ENCODE measurements at places on chromosomes 12 and 14.

GRCh38 chr14:88005978-88006851 is 1.3 kb downstream of the GPR65 start:
- DNase-seq, result no peak

- no peak for DNase-seq
Measured at GRCh38 chr14:65079768-65080167, 22.5 kb downstream of the MAX start.

DNA sequence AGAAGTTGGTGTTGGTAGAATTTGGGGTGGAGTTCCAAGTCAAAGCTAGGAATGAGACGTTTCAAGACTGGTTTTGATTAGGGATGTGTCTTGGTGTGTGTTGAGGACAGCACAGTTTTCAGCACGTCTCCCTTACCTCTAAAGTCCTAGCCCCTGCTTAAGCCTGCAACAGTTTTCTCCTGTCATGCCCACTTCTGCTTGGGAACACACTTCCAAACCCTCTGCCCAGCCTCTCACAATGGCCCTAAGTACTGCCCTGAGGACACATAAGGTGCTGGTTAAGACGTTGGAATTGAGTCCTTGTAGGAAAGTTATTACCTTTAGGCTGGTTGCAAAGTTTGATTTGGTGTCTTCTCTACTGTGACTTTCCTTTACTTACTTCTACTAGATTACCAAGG is 710 bp upstream of the BMAL2 start:
- DNase-seq, result no peak

GRCh38 chr12:67790660-67791059 is 142.1 kb downstream of the DYRK2 start:
- no peak for DNase-seq

DNA sequence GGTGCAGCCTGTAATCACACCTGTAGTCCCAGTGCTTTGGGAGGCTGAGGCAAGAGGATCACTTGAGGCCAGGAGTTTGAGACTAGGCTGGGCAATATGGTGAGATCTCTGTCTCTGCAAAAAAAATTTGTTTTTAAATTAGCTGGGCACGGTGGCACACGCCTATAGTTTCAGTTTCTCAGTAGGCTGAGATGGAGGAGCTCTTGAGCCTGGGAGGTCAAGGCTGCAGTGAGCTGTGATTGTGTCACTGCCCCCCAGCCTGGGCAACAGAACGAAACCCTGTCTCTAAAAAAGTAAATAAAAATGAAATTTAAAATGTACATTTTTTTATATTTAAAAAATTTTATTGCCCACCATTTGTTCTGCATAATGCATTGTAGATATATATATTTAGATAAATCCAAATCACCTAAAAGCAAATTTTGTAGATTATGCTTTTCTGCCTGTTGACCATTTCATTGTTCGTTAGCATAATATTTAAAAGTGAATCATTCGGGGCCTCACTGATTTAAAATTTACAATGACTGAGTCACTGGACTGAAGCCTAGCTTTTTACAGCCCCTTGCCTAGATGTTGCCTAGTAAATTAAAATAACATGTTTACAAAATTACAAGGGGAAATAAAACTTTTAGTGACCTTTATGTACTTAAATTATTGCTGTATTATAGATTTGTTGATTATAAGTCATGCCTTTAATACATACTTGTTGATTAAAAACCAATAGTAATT is 87.9 kb downstream of the USP15 start:
- DNase-seq, result no peak

DNA sequence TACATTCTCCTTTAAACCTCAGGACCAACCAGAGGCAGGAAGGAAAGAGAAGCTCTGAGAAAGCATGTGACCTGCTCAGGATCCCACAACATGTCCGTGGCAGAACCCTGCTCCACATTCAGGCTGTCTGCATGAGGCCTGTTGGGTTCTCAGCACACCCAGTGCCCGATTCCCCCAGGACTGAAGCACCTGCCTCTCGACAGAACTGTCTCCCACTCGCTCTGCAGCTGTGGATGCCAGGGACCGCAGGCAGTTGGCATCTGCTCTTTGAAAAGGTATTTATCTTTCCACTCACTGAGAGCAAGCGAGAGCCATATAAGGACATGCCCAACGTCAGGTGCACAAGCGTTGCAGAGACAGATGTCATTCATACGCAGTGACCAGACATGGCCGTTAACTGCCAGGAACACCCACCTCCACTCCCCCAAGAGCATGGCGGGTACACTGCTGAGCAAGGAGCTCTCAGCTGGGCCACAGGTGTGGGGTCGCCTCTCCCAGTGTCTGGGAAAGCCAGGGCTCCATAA is 18.9 kb downstream of the PITPNM2 start:
- peak; percentile 83 for DNase-seq

GRCh38 chr14:85087201-85087600 is 442.7 kb upstream of the FLRT2 start:
- DNase-seq, result no peak

- no peak for DNase-seq
Measured at GRCh38 chr12:124188561-124189405, 106.1 kb upstream of the RFLNA start.

- no peak for DNase-seq
Measured at GRCh38 chr12:116661341-116661740, 76.5 kb downstream of the SPRING1 start.

DNA sequence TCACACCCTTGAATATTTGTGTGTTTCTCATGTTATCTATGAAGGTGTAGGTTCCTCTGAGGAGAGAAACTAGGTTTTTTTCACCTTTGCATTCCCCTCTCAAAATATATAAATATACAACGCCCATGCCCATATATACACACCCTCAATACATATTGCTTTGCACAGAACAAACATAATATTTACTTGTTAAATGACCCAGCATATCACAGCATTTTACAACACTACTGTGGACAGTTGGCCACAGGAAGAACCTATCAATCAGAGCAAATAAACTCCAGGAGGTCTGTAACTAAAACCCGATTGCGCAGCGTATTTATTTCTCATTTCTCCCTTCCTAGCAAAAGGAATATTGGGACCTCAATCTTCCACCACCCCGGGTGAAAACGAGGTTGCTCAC is 196.0 kb downstream of the SLC5A8 start:
- DNase-seq, result no peak

GRCh38 chr12:90003688-90004087 is 295.1 kb upstream of the ATP2B1 start:
- DNase-seq, result no peak

DNA sequence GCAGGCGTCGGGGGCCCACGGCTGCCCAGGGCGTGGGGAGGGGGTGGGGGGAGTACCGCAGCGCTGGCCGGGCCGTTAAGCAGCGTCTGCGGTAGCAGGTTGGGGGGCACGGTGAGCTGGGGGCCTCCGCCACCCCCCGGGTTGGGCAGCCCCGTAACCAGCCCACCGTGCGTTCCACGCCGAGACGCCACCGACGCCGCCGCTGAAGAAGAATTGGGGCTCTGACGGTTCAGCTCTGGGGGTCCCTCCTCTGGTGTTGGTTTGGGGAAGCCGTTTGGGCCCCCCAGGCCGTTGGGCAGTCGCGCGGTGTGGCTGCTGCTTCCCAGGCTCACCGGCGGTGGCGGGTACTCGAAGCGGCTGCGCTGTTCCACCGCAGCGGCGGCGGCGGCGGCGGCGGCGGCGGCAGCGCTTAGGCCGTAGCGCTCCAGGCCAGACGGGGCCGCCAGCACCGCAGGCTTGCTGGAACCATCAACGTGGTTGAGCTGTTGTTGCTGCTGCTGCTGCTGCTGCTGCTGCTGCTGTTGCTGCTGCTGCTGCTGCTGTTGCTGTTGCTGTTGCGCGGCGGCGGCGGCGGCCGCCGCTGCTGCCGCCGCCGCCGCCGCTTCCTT is 1.5 kb downstream of the IRF2BPL start:
- no peak for DNase-seq

- DNase-seq, result no peak
Measured at GRCh38 chr12:47359310-47360092, 279.7 kb upstream of the AMIGO2 start.

GRCh38 chr12:24268663-24269186 is 319.3 kb upstream of the SOX5 start:
- DNase-seq, result no peak

- DNase-seq, result no peak
Measured at GRCh38 chr12:27344760-27345159, 12.1 kb downstream of the BMAL2 start.

DNA sequence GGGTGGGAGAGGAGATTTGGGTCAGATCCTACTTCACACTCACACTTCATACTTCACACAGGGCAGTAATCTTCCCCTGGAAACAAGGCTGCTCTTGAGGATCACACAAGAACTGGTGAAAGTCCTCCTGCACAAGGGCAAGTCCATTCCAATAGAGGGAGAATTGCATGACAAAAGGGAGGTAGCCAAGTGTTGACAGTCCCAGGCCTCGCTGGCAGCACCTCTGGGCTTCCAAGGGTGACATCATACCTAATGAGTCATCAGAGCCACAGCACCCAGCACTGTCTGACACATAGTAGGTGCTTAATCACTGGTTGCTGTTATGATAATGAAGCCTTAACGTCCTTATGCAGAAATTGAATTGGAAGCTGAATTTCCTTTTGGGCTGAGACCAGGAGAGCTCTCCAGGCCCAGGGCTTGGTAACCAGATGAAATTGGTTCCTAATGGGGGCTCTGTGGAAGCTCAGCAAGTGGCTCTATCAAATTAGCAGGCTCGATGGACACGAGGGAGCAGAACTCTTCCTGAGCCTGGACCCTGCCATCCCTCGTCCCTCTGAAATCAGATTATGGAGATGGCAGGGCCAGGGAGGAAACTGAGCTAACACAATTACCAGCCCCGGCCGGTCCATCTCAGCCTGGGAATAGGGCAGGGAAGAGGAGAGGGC is 58.8 kb upstream of the ACTN1 start:
- no peak for DNase-seq

DNA sequence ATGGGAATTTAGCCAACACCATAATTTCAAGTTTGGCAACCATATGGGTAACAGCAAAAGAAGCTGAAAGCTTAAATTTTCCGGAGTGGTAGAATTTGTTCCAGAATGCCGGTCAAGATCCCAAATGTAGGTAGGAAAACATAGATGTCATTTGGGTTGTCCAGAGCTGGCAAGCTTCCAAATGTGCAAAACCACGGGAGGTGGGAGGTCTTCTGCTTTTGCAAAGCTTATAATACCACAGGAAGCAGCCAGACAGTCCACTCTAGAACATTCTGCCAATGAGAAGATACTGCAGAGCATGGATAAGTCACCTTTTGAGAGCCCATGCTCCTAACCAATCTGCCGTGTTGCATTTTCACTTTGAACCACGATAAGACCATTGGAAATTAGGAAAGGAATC is 26.4 kb upstream of the BATF start:
- DNase-seq, result no peak

- no peak for DNase-seq
Measured at GRCh38 chr12:97681612-97682504, 219.3 kb downstream of the RMST start.

DNA sequence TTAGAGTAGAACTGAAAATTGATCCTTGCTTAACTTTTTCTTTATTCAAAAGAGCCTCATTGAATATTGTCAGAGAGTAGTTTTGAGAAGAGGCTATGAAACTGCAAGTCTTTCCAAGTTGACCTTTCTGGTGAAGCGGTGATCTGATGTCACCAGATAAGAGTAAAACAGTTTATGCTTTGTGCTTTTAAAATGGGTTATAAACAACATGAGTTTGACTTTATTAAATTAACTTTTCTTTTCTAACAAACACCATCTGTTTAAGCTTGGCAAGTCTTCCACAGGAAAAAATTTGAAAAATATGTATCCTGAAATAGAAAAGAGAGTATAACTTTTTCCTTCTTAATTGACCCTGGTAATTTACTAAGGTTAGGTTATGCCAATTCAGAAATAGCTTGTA is 408.7 kb upstream of the NOVA1 start:
- no peak for DNase-seq

- no peak for DNase-seq
Measured at GRCh38 chr12:111311011-111311410, 57.9 kb downstream of the PHETA1 start.

DNA sequence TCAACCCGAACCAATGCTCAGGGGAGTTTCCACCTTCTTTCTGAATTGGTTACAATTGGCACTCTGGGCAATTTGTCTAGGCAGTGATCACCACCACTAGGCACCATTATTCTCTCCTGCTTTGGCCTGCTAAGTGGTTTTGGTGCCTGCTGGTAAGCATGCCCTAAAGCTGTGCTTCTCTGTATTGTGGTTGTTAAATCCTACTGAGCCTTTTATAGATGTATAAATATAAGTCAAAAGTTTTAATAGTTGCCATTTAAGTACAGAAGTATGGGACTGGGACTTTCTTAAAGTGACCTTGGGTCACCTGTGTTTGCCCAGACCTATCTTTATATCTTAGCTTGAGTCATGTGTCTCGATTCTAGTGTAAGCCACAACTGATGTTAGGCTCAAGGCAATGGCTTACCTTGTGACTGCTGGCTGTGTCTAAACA is 475.9 kb downstream of the SLC16A7 start:
- DNase-seq, result no peak

DNA sequence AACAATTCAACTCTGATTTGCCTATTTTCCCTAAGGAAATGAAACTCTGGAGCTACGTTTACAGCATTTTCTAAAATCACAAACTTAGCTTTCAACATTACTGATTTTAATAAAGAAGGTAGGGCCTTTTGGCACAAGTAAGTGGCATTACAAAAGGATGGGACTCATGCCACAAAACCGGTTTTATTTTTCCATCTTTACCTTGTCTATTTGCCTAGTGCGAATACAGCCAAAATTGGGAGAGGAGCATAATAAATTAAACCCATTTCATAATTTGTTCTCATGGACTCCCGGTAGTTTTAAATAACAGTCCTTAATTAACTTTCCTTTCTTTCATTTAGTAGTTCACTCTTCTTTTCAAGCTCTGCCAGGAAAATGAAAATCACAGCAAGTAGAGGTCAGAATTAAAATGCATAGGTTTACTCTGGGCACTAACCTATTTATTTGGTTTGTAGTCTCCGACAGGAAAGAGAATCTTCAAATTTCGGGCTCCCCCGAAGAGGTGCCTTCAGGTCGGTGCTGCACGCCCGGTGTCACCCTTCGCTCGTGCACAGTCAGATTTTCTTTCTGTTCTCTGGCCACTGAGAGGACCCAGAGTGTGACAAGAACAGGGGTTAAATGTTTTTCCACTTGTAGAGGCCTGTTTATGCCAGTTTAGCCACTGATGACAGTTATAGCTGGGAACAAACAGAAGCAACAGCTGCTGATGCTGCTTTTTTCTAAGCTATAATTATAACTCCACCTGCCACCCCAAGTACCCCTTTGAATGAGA is at the start of gene BEST3:
Gene BEST3, minus strand, starts transcription at position 535 of the 772 bp plus-strand sequence. CDS start 1,505 bp downstream, outside the sequence.
- no peak for DNase-seq

GRCh38 chr14:84856751-84857534 is 673.0 kb upstream of the FLRT2 start:
- no peak for DNase-seq

GRCh38 chr12:50934371-50934851 is 17.9 kb upstream of the HIGD1C start:
- DNase-seq, result no peak

DNA sequence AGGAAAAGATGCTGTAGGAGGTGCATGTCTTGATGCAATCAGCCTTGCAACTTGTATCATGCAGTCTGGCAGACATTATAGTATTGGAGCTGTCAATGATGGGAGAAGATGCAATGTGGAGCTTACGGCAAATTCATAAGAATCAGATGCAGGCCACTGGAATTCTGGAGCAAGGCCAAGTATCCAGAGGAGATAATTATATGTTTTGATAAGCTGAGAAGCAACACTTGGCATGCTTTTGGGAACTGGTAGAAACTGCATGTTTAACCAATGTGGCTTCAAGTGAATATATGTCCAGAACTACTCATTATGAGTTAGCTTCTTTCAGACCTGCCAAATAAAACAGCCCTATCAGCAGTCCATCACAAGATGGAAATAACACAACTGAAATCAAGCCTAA is 249.1 kb upstream of the PPFIA2 start:
- no peak for DNase-seq
